ENCODE measurements at places on chromosomes 5 and 9.
A peak's percentile ranks its signal among the peaks of the same experiment; 100 is the strongest.

DNA sequence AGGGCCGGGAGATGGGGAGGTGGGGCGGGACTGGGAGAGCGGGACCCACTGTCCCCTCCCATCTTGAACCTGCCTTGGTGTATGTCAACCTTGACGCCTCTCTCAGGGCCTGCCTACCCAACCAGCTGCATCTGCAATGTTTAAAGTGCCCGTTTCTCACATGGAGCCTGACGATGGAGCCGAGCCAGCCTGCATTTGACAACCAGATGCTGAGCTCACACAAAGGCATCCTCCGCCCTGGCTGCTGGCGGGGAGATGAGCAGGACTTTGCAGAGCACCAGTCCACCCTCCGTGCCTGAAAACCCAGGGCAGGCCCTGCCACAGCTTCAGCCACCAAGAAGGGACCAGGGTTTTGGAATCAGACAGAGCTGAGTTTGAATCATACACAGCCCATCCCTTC lies 141.1 kb upstream of the SMIM23 start:
- peak; percentile 69 for DNase-seq

DNA sequence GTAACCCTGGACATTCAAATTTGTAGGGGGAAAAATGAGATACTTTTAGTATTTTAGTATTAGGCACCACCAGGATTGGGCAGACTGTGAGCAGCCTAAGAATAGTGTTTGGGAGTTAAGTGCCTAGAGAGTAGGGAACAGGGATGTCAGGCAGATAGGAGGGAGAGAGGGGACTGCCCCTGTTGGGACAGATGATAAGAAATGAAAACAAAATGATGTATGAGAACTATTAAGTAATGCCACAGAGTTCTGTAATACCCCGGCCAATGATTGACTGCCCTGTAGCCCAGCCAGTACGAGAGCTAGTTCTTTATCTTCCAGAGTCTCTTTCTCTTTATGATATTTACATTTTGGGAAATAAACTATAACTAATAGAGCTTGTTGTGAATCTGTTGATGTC lies 24.4 kb downstream of the ARHGAP26 start:
- DNase-seq = no peak

DNA sequence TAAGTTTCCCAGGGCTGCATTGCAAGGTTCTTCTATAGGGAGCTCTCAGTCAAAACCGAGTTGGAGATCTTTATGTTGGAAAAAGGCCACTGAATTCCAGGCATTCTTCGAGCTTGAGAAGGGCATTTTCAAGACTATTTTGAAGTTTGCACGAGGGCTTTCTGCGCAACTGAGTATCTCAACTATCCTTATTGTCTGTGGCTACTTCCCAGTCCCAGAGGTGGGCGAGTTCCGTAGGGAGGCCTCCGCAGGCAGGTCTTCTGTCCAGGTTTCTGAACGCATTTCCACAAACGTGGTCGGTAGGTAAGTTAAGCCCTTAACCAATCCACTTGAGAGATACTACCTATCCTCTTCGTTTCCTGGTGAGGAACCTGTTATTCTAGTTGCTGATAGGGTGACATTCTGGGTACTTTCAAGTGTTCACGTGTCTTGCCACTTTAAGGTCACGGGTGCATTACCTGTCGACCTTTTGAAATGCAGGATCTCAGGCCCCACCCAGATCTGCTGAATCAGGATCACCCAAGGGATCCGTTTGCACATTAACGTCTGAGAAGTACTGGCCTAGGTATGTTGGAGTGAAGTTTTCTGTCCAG lies 51.4 kb upstream of the TJP2 start:
- peak; percentile 43 for DNase-seq

DNA sequence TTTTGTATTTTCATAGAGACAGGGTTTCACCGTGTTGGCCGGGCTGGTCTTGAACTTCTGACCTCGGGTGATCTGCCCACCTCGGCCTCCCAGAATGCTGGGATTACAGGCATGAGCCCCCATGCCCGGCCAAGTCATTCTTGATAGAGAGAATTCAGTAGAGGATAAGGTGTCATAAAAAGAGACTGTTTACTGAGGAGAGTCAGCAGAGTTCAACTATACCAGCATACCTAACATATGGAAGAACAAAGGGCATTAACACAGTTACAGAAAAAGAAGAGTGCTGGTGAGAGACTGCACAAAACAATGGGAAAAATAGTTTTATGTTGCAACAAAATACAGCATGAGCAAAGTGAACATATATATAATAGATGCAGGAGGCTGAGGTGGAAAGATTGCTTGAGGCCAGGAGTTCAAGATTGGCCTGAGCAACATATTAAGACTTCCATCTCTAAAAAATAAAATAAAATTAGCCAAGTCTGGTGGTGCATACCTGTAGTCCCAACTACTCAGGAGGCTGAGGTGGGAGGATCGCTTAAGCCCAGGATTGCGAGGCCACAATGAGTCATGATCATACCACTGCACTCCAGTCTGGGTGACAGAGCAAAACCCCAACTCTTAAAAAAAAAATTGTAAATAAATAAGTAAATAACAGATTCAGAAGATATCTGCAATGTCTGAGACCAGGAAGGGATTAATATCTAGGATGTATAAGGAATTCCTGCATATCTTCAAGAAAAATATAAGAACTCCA lies 19.5 kb downstream of the B4GALT1 start:
- DNase-seq = no peak

- no peak for DNase-seq
Observed at GRCh38 chr5:81633471-81633870, 117.4 kb downstream of the SSBP2 start.

- DNase-seq = no peak
Observed at GRCh38 chr5:101677961-101678360, 618.1 kb downstream of the SLCO4C1 start.

GRCh38 chr5:66596636-66597182 lies 516 bp downstream of the MAST4 start:
- DNase-seq = peak; percentile 58

DNA sequence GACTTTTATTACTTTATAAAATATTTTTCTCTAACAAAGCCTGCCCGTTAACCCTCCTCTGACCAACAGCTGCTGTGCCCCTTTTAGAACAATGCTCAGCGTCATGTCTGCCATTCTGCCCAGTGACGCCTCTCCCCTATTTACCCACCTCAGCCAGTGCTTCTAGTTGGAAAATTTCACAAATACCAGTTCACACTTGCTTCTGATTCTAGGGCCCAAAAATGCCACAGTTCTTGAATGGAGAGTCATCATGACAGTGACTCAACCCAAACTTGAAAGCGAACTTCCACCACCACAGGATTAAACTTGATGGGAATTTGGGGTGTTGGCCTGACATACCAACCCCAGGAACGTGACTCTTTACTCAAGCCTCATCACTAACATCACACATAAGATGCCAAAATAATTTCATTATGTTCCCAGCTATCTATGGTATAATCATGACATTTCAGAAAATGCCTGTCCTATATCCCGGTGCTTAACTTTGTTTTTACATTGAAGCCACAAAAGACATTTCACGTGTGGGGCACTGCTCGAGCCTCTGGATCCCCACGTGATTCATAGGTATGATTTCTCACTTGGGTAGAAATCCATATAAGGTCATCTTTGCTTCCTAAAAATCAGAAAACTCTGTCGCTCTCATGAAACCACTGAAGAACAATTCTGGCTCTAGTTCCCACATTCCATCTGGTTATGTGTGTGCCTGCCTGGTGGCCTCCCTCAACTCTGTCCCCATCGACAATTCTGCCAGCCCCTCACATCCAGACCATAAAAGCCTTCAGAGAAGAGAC lies 220.9 kb downstream of the ACTL7B start:
- peak; percentile 81 for DNase-seq

- DNase-seq = no peak
Observed at GRCh38 chr5:138660051-138660572, 84.9 kb upstream of the HSPA9 start.

DNA sequence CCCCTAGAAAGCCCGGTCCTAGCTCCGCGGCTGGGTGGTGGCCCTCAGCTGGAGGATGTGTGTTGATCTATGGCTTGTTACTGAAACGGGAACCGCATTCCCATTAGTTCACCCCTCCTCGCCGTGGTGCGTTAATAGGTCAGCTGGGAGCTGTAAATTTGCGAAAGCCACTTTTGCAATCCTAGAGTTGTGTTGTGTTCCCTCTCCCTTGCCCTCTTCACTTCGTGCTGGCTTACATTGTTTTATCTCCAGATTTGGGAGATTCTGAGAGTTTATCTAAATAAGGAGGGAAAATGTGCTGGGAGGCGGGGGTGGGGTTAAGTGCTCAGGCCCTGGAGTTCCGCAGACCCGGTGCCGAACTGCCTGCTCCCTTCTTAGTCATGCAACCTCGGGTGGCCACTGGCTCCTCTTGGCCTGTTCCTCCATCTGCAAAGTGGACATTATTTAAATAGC lies 62.8 kb downstream of the HMCN2 start:
- no peak for DNase-seq

GRCh38 chr9:3863111-3863528 lies 337.3 kb upstream of the RFX3 start:
- peak; percentile 72 for DNase-seq

DNA sequence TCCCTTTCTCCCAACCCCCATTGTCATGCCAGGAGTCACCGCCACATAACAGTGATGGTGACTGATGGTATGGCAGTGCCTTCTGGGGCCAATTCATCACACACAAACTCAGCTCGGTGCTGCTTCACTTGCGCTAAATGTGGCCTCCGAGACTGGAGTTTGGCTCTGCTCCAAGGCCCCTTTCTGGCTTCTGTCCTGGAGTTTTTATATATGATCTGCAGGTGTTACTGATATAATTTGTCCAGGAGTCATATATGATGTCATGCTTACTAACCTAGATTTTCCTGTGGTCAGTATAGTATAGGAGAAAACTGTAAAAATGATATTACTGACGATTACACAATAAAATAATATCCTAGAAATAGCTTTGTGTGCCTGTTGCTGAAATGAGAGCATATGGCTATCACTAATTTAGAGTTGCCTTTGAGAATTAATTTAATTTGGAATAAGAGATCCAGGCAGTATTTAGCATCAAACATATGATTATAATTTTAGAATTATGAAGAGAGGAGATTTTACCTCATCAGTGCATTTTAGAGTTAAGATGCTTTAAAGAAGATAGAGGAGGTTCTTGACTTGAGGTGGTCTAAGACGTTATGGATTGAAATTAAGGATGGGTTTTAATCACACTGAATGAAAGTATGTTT lies 334.1 kb upstream of the CD180 start:
- DNase-seq = no peak

DNA sequence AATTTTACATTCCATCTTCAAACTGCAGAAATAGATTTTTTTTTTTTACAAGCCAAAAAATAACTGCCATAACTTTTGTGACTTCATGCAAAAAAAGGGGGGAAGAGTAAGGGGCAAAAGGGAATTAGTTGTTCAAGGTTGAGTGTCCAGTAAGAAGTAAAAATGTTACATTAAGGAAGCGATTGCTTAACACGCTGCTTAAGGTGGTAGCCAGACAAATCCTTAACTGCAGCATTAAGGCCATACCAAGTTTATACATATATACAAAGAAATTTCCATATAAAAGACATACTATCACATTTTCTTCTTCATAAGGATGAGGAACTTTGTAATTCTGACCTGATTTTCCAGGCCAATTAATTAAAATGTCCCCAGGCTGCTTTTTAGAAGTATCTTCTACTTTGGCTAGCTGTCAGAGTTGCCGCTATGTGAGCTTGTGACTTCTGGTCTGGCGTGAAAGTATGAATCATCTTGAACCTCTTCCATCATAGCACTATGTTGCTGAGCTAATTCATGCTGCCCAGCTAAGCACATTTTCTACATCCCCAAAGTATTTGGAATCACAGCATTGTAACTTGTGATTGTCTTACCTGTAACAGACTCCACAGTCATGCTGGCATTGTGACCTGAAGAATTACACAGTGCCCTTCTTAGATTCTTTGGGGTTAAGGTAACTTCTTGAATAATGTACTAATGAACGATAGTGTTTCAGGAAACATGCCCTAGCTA lies 40.0 kb downstream of the G3BP1 start:
- peak; percentile 57 for DNase-seq

DNA sequence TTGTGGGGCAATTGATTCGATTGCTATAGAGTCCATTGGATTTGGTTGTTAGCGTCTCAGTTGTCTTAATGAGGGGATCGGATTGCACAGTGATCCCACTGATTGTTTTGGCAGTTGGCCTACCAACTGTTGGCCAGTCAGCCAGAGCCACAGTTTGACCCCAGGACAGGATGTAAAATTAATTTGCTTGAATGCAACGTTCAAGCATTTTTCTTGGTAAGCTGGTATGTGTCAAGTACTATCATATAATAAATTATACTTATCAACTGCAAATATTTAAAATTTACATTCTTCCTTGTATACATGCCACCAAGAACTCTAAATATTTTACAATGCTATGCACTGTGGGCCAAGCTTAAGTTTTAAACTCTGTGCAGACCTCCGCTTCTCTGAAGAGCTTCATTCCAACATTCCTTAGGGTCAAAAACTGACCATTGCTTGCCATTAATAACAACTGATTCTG lies 80.4 kb upstream of the OSMR start:
- no peak for DNase-seq

DNA sequence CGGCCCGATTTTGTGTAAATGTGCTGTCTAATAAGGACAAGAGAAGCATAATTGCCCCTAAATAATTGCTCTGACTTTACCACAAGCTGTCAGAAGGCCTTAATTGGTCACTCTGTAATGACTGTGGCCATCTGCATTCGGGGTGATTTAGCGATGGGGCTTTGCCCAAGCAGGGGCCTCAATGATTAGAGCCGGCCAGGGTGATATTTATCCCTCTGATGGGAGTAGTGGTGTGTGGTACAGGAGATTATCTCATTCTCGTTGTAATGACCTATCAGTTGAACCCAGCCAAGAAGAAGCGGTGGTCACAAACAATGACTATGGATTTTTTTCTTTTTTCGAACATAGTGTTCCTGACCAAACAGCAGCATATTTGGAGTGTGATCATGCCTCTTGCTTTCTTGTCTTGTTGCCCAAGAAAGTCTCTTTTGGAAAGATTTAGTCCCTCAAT lies 72.0 kb upstream of the SAP30L start:
- no peak for DNase-seq

DNA sequence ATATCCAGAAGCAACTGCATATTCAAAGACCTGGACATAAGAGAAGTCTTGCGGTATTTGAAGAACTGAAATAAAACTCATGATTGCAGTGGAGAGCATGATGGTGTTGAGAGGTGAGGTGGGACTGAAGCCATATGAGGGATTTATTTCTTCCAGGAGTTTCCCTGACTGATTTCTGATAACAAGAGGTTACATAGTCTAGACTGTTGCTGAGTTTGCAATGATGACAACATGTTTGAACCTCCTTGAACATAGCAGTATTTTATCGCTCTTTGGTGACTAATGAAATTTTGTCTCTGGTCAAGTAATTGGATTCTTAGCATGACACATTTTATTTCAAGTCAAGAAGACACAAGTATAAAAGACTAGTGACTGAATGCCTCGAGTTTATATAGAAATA lies 61.8 kb downstream of the ACTBL2 start:
- DNase-seq = no peak

All from AG20443 (cell line).